ENCODE measurements at places on chromosomes 1 and 21.

GRCh38 chr1:33155877-33156538 lies 25.8 kb downstream of the TRIM62 start:
- no peak for DNase-seq

DNA sequence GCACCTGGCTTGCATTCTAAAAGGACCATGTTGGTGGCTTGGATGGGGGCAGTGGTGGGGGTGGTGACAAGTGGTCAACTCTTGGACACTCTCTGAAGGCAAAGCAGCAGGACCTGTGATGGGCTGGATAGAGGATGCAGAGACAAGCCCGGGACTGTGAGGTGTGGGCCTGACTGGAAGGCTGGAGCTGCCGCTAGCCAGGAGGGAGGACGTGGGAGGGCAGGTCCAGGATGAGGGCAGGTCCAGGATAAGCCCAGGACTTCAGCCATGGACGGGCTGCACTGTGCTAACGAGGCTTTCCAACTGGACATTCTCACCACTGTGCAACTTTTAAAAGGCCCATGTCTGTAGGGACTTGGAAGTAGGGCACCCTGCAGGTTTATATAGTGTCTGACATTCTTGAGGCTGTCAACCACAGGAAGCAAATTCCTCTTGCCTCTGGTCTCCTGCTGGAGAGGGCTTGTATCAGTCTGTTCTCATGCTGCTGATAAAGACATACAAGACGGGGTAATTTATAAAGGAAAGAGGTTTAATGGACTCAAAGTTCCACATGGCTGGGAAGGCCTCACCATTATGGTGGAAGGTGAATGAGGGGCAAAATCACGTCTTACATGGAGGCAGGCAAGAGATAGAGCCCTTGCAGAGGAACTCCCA lies 8.3 kb upstream of the C1orf167 start:
- no peak for DNase-seq

- DNase-seq: no peak
Measured at GRCh38 chr1:9294405-9294773, 1.7 kb downstream of the SPSB1 start.

- no peak for DNase-seq
Measured at GRCh38 chr1:248585266-248585665, 10.7 kb upstream of the OR2T34 start.

GRCh38 chr1:159090286-159091179 lies 14.0 kb upstream of the AIM2 start:
- no peak for DNase-seq

DNA sequence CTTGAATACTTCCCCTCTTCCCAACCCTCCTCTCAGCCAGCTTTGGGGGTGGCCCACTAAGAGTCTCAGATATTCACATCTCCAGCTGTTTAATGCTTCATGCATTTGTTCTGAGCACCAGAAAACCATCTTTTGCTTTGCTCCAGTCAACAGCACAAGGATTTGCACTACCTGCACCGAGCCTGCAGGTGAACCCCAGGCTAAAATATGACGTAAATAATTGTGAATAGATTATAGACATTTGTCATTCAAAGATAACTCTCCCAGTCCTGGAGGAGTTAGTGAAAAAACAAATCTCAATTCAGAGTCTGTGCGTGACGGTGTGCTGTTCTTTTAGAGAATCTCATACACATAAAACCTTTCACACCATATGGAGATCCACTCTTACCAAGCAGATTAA lies 7.4 kb downstream of the CD247 start:
- DNase-seq: no peak

DNA sequence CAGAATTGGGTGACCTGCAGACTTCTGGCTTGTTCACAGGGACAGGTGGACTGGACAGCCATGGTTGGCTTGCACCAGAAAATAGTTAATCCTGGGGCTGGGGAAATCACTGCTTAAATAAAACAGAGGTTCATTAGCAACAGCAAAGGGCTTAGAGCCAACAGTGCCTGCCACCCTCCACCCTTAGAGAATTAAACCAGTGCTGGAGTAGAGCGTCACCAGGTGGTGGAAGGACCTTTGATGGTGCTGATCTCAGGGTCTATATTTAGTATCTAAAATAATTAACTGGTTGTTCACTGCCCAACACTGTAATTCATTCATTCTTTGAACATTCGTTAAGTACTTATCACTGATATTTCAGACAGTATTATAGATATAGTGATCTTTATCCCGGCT lies 34.7 kb upstream of the PDE9A start:
- no peak for DNase-seq

GRCh38 chr1:4614371-4615137 lies 39.9 kb upstream of the AJAP1 start:
- DNase-seq: no peak

- DNase-seq: no peak
Measured at GRCh38 chr1:214386747-214387146, 105.8 kb downstream of the SMYD2 start.

DNA sequence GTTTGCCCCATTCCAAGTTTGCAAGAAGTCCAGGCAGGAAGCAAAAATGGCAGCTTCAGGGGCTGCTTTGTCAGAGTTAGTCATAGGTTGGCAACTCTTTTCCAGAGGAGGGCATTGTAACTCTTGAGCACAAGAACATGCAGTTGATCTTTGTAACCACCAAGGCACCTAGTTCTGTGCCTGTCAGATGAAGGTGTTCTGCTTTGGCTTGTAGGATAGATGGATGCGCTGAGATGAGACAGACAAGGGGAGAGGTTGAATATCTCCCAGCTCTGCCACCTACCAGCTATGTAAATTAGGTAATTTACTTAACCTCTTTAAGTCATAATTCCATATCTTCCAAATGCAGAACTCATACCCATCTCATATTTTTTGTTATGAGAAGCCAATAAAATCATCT lies 89.3 kb downstream of the ZNF648 start:
- DNase-seq: no peak

DNA sequence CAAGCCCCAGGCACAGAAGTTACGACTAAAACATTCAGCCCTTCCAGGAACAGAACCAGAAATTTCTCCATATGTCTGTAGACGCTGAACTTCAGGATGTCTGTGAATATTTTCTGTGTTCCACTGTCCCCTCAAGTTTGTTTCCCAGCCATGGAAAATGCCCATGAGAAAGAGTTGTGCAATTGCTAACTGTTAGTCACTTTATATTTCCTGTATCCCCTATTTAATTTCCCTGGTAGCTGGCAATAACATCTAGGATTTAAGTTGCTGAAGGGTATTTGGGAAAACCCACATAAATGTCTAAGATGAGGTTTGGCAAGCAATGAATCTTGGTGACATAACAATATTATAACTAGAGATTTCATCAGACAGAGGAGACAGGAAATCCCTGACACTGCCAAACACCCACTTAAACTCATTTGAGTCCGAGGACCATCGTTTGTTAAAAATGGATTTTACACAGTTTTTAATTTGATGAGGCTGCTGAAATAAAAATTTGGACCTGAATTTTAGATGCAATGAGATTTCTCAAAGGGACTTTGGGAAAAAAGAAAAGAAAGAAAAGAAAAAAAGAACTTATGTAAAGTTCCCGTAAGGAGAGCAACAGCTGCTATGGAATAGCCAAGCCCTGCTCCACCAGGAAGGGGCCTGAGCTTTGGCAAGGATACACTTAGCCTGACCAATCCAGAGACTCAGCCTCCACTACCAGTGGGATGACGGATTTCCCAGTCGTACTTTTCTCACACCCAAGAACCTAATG lies 21.8 kb upstream of the ERRFI1 start:
- no peak for DNase-seq

GRCh38 chr1:119790451-119791198 lies 20.6 kb downstream of the REG4 start:
- DNase-seq: no peak

- DNase-seq: no peak
Measured at GRCh38 chr1:223233410-223234169, 90.5 kb upstream of the TLR5 start.

DNA sequence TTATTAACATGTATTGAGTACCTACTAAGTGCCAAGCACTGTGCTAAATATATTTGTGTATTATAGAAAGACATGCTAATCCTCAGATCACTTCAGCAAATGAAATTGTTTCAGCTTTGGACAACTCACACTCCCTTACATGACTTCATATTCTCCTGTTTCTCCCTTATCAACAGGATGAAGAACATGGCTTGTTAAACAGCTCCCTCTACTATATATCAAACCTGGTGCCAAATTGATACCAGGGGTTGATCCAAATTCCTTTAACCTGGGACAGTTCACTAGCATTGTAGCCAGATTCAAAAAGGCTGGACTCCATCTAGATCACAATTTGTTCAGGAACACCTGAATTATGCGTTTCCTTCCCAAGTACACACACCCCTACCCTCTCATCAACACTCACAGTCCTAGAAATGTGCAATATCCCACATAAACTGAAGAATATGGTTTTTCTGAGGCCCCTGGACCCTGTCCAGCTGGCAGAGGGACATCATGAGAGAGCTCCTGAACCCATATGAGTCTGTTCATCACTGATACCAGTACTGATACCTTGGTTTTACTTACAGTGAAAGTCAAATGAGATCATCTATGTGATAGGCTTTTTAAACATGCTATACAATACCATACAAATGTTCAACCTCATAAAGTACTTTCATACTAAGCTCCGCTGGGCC lies 47.0 kb upstream of the PALMD start:
- no peak for DNase-seq

GRCh38 chr1:183808296-183809027 lies 3.5 kb downstream of the RGL1 start:
- DNase-seq: no peak

DNA sequence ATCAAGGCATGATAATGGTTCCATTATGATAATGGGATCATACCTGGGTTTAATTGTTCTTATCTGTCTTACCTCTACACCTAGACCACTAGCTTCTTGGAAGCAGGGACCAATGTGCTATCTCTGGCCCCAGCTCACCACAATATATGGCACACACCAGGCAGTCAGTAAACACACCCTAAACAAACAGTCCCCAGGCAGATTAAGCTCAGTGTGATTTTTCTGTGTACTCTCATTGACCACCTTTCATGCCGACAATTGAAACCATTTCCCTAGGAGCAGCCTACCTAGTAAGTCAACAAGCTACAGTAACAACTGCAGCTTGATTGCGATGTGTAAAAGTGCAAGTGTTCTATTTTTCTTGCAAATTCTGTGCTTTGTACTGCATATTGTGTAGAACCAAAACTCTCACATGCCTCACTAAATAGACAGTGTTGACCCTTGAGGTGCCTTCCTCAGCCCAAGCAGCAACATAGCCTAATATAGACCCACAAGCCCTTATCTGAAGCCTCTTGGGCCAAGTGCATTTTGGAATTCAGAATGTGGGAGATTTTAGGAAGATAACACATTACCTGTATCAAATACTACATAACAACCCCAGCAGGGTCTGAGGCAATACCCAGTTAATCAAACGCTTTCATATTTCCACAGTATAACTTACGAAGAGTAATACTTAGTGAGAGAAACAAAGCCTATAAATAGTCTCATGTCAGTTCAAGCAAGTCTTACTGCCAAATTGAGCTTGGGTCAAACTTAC lies 32.0 kb downstream of the INPP5B start:
- DNase-seq: no peak

- no peak for DNase-seq
Measured at GRCh38 chr1:121483961-121484424, 299.2 kb downstream of the SRGAP2C start.

DNA sequence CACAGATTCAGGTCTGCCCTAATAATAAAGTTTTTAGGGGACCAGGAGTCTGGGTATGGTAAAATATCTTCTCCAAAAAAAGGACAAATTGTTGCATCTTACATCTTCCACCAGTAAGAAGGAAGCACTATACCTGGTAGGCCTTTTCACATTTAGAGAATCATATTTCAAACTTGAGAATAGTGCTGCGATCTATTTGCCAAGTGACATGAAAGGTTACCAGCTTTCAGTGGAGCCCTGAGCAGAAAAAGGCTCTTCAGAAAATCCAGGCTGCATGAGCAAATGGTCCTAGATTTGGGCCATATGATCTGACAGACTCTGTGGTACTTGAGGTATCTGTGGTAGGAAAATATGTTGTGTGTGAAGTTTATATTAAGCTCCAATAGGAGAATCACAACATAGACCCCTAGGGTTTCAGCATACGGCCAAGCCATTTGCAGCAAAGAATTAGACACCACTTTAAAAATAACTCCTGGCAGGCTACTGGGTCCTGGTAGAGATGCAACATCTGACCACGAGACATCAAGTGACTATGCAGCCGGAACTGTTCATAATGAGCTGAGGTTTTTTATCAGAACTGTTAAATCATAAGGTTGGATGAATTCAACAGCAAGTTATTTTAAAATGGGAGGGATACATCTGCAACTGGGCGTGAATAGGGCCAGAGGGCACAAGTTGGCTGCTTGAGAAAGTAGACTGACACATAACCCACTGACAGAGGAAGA lies 38.6 kb upstream of the CCDC190 start:
- no peak for DNase-seq

DNA sequence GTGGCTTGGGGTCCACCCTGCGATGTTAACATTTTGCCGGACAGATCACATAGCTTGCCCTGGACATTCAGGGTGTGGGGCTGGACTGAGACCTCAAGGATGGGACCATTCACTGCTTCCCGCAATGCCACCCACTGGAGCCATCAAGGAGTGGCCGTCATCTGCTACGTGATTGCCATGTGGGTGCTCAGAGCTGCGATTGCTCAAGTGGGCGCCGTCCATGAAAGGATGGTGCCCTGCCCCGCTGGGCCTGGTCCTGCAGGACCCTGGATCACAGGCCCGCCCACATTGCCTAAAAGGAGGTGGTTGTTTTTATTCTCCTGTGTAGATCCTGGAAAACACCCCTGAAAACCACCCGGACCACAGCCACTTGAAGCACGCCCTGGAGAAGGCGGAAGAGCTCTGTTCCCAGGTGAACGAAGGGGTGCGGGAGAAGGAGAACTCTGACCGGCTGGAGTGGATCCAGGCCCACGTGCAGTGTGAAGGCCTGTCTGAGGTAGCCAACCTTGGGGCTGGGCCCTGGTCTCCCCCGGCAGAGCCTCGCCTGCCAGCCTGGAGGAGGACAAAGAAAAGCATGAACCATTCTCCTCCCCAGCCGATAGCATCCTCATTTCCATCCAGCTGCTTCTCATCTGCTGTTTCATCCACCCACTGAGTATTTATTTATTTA lies 40.4 kb downstream of the ATP5PO start:
- no peak for DNase-seq

GRCh38 chr1:19676438-19676922 lies 11.8 kb downstream of the HTR6 start:
- DNase-seq: no peak

- DNase-seq: no peak
Measured at GRCh38 chr1:98331243-98331642, 330.3 kb upstream of the SNX7 start.

GRCh38 chr1:205571747-205572146 lies 60.1 kb downstream of the ELK4 start:
- no peak for DNase-seq

Measured in NCI-H1436 (cell line).